ENCODE measurements at places on chromosomes 11 and 22.
A peak's percentile ranks its signal among the peaks of the same experiment; 100 is the strongest.

DNA sequence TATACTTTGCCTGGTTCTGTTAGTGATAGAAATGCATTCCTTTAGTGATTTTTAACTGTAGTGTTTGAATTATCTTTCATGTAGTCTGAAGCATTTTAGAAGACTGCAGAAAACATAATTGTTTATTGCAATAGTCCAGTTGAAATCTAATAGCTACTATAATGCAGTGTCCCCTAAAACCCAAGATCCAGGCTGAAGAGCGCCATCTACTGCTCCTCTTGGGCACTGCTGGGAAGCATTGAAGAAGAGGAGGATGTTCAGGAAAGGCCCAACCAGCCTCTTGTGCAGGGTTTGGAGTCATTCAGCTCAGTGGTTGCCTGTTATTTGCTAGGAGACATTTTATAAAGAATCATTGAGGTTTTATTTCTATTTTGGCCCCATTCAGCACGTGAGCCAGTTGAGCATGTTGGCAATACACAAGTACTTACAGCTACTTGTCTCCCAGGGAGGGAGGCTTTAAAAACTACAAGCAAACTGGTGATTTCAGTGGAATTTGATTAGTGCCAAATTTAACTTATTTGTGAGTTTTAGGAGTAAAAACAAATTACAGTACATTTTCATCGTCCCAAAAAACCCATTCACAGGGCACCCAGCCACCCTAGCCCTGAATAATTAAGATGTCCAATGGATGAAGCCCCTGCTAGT, 74.9 kb upstream of the HORMAD2 start:
- peak; percentile 75 for DNase-seq

GRCh38 chr11:6856871-6857270, 6.0 kb upstream of the OR10A2 start:
- DNase-seq = no peak

DNA sequence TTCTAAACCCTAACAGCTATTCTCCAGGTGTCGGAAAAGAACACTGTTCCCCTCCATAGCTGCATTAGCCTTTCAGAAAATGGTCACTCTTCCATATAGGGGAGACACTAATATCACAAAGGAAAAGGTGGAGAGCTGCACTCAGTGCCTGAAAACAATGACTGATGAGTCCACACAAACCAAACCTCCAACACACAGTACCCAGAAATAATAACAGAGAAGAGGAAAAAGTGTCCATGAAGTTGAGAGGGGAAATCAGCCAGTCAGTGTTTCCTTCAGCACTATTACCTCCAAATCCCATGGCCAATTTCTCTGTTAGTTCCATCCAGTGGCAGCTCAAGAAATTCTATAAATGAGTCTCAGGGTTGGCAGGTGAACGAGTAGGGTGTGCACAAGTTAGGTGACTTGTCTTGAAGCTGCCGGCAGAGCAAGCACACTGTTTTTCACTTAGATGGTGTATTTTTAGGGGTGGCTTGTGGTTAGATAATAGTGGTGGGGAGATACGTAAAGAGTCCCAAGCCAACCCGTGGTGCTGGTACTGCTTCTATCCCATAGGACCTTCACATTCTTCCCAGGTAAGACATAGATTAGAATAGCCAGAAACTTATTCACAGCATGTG, 84.5 kb upstream of the CHRM4 start:
- DNase-seq = no peak

GRCh38 chr22:28627791-28628190, 51.8 kb downstream of the TTC28 start:
- no peak for DNase-seq

- DNase-seq = peak; percentile 17
These were observed 858.7 kb upstream of the CHORDC1 start for GRCh38 chr11:91081440-91082043.
